ENCODE measurements at places on chromosomes 16 and 17.

GRCh38 chr16:85563515-85564276 is 49.4 kb upstream of the GSE1 start:
- DNase-seq, result no peak

- DNase-seq, result no peak
Observed at GRCh38 chr17:8611137-8611536, 19.4 kb downstream of the MYH10 start.

GRCh38 chr17:8464941-8465340 is 29.3 kb downstream of the NDEL1 start:
- DNase-seq, result no peak

DNA sequence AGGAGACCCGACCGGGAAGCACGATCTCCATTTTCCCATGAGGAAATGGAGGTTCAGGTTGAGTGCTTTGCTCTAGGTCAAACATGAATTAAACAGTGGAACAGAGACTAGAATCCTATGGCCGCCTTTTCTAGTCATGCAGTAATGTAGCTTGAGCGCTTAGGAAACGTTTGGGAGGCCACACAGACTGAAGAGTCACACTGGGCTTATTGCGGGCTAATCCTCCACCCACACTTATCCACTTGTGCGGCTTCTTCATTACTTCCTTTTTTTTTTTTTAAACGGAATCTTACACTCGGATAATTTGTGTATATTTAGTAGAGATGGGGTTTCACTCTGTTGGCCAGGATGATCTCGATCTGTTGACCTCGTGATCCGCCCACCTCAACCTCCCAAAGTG is 26.0 kb downstream of the CACNG3 start:
- DNase-seq, result no peak

GRCh38 chr16:5367951-5368350 is 270.4 kb upstream of the EEF2KMT start:
- DNase-seq, result no peak

DNA sequence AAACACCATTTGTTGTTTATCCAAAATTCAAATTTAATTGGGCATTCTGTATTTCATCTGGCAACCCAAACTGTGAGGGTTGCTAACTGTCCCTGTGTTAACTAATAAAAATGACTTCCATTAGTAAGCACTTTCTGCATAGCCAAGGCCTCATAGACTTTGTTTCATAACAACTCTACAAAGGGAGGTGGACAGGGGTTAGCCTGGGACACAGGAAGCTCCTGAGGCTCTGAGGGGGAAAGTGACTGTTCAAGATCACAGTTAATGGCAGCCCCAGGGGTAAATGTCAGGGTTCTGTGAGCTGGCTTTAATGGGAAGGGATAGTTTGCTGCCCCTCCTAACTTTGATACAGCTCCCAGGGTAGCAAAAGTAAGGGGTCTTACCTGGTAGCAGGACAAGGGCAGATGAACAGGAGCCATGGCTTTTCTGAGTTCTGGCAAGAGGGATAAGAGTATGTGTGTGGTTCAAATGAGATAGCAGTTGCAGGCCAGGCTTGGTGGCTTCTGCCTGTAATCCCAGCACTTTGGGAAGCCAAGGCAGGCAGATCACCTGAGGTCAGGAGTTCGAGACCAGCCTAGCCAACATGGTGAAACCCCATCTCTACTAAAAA is 2.2 kb downstream of the HEATR9 start:
- DNase-seq, result no peak

GRCh38 chr17:77736199-77736585 is 222.3 kb upstream of the TNRC6C start:
- no peak for DNase-seq

- DNase-seq, result no peak
Observed at GRCh38 chr17:27609611-27610303, 21.2 kb upstream of the LGALS9 start.

DNA sequence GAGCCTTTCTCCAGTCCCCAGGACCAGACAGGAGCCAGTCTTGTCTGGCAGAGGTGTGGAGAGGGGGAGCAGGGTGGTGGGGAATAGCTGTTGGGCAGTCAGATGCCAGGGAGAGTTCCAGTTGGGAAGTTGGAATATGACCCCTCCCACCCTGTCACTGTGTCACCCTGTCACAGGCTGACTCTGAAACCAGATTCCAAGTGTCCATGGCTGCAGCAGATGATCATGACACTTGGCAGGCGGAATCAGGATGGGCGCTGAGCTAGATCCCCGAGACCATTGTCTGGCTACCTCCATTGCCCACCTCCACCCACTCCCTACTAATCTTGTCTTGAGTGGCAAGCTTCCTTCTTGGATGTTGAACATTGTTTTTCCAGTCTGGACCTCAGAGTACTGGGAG is 9.2 kb upstream of the NFATC3 start:
- DNase-seq, result no peak

- no peak for DNase-seq
Observed at GRCh38 chr17:21199856-21200255, 14.1 kb downstream of the TMEM11 start.

- DNase-seq, result no peak
Observed at GRCh38 chr17:64176556-64176955, 46.6 kb upstream of the ERN1 start.

GRCh38 chr16:8905795-8906591 is 23.8 kb downstream of the LITAFD start:
- DNase-seq, result no peak

- DNase-seq, result no peak
Observed at GRCh38 chr16:89410794-89411309, 79.5 kb downstream of the ANKRD11 start.

DNA sequence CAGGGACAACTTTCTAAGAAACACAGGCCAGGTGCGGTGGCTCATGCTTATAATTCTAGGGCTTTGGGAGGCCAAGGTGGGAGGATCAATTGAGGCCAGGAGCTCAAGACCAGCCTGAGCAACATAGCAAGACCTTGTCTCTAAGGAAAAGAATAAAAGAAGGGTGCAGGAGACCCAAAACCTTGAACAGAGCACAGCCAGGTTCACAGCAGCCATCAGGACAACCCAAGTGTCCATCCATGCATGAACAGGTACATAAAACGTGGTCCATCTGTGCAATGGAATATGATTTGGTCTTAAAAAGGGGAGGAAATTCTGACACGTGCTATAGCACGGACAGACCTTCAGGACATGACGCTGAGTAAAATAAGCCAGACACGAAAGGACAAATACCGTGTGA is 91.0 kb downstream of the PGS1 start:
- DNase-seq, result no peak

DNA sequence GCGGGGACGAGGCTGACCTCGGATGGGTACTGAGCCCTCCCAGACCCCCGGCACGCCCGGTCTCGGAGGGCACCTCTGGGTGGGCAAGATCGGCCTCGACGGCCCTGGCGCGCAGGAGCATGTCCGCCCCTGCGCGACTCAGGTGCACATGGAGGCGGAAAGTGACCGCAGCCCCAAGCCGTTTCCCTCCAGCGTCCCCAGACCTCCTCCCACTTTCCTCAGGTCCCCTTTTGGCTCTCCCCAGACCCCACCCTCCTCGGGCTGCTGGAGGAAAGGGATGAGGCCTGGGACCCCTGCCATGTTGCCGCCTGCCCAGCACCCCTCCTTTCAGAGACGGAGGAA is 10.0 kb downstream of the RPL19 start:
- no peak for DNase-seq

DNA sequence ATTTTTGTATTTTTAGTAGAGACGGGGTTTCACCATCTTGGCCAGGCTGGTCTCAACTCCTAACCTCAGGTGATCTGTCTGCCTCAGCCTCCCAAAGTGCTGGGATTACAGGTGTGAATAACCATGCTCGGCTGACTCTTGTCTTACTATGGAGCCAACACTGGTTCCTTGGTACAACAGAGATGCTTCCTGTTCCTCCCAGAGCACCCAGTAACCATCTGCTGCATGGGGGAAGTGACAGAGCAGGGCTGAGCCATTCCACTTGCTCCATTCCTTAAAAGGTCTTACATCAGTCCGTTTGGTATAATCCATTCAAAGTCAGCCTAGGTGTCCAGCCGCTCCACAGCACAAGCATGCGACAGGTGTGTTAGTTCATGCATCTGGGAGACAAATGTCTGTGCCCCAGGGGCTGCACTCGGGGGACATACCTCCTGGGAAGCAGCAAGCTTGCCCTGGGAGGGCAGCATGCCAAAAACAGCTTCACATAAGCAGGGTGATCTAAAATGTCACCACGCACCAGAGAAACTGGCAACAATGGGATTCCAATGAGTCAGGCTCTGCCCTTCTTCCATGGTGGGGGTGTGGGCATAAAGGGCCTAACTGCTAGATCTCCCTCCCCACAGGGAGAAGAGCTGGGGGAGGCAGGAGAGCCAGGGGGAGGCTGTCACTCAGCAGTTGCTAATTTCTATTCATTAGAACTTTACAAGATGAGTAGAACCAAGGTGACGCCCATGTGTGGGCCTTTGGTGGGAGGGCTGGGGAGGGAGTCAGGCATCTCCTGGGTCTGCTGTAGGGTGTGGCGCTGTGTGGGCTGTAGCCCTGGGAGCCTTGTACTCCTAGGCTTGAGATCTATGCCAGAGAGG is 35.5 kb downstream of the PIPOX start:
- no peak for DNase-seq

DNA sequence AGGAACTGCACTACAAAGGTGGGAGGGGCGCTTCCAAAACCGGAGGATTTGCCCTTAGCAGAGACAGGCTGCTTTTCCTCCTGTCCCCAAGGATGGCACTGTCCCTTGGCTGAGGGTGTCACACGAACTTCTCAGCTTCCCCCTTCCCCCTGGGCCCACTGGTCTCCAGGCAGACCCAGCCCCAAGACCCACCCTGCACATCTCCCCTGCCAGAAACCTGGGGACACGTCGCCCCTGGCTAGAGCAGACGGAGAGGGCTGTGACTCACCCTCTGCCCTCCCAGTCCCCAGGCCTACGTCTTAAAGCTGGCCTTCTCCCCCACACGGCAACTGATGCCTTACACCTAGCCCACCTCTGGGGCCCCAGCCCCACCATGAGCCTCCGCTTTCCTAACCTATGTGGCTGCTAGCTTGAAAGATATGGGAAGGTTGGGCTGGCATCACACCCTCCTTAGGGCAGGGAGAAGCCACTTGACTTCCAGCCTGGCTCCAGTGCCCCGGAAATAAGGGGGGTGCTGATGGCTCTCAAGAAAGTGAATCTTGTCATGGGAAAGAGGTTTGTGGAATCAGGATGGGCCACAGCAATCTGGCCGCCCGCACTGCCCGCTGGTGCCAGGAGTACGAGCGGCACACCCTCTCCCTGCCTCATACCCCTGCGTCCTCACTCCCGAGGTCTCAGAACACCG is 4.6 kb downstream of the ZNF319 start:
- no peak for DNase-seq

DNA sequence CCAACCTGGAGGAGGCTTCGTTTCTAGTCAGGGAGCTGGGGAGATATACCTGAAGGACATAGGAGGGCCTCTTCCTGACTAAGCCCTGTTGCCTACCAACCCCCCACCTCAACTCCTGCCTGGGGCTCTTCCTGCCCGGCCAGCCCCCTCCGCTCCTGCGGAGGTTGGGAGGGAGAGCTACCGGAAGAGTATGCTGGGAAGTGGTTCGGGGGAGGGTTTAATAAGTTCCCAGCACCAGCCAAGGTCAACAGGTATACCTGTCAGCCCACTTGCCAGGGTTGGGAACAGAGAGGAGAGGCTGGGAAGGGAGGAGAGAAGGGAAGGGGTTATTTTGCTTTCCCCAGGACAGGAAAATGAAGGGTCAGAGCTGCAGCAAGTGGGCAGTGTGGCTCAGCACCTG is 4.7 kb downstream of the PPP1R1B start:
- no peak for DNase-seq

DNA sequence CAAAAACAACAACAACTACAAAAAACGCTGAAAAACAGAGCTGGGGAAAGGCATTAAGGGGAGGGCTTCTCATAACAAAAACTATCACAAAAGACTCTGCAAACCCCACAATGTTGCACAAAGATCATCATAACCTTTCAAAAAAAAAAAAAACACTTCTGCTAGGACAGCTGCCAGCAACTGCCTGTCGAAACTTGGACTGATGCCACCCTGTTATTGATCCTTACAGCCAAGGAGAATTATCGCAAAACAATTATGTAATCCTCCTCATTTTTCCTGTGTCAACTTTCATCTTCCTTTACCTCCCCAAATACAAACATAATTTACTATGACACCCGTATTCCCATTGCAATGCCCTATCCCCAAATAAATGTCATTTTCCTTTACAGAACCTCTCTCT is 9.3 kb downstream of the CCDC40 start:
- DNase-seq, result no peak

GRCh38 chr17:7740481-7741001 is 23.0 kb downstream of the DNAH2 start:
- no peak for DNase-seq

DNA sequence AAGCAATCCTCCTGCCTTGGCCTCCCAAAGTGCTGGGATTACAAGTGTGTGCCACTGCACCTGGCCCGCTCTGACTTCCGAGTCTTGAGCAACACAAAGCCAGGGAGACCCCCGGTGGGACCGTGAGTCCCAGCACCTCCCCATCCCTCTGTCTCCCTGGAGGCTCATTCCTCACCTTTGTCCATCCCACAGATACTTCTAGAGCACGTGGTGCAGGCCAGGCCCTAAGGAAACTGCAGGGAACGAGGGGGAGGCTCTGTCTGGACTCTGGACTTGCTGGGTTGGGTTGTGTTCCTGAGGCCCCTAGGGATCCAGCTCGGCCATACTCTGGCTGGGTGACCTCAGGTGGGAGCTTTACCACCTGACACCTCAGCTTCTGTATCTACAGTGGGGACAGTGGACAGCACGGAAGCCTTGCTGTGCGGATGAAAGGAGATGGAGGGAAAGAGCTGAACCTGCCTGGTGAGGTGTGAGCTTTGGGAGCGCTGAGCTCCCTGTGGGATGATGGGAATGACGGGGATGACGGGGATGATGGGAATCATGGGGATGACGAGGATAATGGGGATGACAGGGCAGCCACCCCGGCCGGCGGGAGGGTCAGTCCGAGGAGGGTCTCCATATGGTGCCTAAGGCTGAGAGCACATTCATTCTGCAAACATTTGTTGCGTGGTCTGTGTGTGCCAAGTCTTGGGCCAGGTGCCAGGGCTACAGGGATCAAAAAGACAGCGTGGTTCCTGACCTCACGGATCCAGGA is 26.6 kb downstream of the C16orf74 start:
- DNase-seq, result no peak

DNA sequence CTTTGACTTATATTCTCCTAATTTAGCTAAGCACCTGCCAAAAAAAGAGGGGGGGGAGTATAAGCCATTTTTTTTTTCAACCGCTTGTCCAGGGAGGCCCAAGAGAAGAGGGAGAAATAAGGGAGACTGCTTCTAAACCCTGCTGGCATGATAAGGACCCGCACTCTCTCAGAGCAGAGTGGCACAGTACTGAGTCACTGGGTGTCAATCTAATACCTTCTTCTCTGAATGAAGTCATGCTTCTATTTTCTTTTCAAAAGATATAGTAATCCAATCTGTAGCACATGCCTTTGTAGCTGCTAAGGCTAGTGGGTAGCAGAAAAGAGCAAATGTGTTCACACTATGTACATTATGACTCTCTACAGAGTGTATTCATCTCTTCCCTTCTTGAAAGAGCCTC is 34.9 kb upstream of the CACNG3 start:
- no peak for DNase-seq

- DNase-seq, result no peak
Observed at GRCh38 chr17:68870976-68871375, 84.2 kb downstream of the ABCA8 start.
